Renal pelvis (tissue), 12 donors: ENCODE measurements at places on chromosomes 6 and 20. TPM values are rescaled to one million over a fixed set of nuclear protein-coding genes. Genes with fewer than 3 reads are reported as not detected.

The STX11 gene
- 0.62 TPM for polyA plus RNA-seq

The OR2B6 gene
- not detected for polyA plus RNA-seq

The ANKRD6 gene
- 38.0 TPM for polyA plus RNA-seq

The SLC26A8 gene
- 0.39 TPM for polyA plus RNA-seq

The BFSP1 gene
- polyA plus RNA-seq, result 4.2 TPM

The GTPBP2 gene
- polyA plus RNA-seq, result 47.4 TPM

The FOXA2 gene
- 0.03 TPM for polyA plus RNA-seq

The SLC17A4 gene
- 2.7 TPM for polyA plus RNA-seq

The CYP21A2 gene
- polyA plus RNA-seq, result 1.8 TPM

The SLC4A11 gene
- 3.6 TPM for polyA plus RNA-seq

The ECT2L gene
- 0.43 TPM for polyA plus RNA-seq

The CABLES2 gene
- 10.1 TPM for polyA plus RNA-seq

DNA sequence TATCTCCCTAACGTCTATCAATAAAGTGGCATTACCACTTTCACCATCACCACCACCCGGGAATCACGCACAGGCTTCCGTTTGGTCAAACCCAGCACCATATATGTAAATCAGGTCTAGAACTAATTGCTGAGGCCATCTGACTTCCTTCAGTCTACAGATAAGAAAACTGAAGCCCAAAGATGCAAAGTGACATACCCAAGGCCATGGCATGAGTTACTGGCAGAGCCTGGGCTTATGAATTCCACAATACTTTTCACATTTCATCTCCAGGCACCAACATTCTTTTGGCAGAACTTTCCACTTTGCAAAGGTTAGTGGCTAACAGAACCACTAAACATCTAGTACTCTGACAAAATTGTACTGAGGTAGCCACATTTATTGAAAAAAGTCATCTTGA is 64.5 kb upstream of the TINAG start:
- no peak for DNase-seq

GRCh38 chr6:138517635-138518034 is 18.3 kb upstream of the NHSL1 start:
- DNase-seq, result no peak

GRCh38 chr6:106975738-106976064 is 1.2 kb upstream of the CD24 start:
- peak; percentile 52 for DNase-seq

- no peak for DNase-seq
These were observed 13.8 kb downstream of the FOXQ1 start for GRCh38 chr6:1325461-1326309.

DNA sequence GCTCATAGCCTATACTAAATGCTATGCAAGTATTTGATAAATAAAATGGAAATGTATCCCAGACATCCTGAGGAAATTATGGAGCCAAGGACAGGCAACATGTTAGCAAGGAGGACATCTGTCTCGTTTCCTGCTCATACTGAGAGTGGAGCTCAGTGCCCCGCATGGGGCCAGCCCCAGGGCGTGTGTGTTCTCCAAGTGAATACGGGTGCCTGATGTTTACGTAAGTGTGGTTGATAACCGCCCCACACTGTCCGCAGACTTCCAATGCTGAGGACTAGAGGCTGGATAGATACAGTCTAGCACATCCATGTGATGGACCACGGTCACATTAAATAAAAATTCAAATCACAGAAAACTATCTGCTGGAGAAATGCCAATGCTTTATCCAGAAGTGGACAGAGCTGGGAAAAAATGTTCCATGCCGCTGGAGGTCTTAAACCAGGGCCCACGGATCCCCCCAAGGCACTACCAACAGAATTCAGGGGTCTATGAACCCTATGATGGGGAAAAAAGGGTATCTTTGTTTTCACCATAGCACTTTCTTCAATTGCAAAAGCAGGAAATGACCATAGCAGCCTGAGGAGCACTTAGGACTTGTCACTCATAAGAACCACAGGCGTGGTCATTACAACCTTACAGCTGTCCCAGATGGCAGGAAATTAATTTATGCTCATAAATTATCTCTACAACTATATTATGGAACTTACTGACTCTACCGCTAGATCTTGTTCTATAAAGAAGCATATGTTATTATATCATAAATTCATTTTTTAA is 24.9 kb downstream of the TGM2 start:
- DNase-seq, result no peak

DNA sequence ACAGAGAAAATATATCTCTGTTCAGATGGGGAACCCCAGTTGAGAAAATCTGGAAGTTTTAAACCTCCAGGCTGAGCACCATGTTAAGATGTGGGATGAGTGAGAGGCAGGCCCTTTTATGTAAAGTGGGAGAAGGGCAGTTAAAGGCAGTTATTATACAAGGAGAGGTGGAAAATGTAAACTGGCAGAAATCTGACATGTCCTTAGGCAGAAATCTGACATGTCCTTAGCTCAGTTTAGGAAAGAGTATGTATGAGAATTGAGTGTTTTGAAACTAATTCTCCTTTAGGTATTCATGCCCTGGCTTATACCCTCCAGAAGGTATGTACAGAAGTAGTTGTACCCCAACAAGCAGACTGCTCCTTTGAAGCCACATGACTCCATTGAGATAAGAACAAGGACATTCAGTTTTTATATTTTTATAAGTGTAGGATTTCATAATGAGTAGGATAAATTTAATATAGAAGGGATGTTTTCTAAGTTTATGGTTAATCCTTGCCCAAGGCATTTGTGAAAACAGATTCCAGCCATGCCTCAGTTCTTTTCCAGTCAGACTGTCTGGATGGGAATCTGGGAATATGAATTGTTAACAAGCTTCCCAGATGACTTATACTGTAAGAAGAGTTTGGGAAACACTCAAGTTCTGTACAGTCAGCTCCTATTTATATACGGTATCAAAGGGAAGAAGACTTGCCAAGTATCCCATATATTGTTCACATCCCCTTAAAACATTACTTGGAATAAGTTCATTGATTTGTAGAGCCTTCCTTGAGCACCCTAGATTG is 87.7 kb downstream of the SCAND1 start:
- DNase-seq, result no peak

GRCh38 chr6:56521976-56522375 is 120.7 kb downstream of the DST start:
- no peak for DNase-seq

- DNase-seq, result no peak
These were observed 80.7 kb downstream of the RREB1 start for GRCh38 chr6:7188492-7188891.

GRCh38 chr6:9848094-9848493 is 566.8 kb downstream of the TFAP2A start:
- no peak for DNase-seq
